Stimulated activated CD4-positive, alpha-beta T cell treated with anti-CD3 and anti-CD28 coated beads, Interleukin-4, amount 100 ng/mL, for 24 hours (primary cell): ENCODE measurements at places on chromosomes 5 and 9.

DNA sequence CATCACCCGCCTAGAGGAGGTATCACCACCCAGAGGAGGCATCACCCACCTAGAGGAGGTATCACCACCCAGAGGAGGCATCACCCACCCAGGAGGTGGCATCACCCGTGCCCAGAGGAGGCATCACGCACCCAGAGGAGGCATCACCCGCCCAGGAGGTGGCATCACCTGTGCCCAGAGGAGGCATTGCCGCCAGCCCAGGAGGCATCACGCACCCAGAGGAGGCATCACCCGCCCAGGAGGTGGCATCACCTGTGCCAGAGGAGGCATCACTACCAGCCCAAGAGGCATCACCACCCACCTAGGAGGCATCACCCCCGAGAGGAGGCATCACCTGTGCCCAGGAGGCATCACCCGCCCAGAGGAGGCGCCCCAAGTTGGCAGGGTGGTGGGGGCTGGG lies 2.6 kb downstream of the NOTCH1 start:
- DNase-seq, result no peak

GRCh38 chr9:114844766-114845165 lies 38.9 kb upstream of the TNFSF15 start:
- no peak for DNase-seq

DNA sequence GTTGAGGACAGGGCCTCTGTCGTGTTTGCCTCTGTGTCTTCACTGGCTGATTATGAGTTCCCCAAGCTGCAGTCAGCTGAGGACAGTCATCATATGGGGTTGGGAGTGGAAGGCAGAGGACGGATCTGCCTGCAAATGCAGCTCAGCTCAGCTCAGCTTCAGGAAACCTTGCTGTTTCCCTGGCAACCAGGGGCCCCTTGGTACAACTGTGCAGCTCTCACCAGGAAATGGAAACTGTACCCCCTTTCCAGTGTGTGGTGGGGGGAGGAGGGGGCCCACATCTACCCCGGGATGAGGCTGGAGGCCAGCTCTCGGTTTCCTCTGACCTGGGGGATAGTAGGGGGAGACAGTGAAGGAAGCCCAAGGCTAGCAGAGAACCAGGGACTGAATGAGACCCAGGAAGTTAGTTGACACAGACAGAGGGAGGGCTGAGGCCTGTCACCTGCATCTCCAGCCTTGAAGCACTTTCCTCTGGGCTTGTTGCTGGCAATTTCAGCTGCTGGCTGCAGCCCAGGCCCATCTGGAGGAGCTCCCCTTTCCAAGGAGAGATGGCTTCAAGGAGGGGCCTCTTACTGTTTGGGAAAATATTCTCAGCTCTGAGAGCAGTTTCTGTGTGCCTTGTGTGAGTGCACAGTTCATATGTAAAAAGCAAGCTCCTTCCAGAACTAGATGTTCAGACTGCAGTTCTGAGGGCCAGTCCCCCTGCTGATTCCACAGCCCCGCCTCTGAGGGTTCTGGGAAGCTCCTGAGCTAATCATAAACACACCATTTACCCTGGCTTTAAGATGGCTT lies 6.9 kb downstream of the ANXA6 start:
- peak; percentile 68 for DNase-seq

DNA sequence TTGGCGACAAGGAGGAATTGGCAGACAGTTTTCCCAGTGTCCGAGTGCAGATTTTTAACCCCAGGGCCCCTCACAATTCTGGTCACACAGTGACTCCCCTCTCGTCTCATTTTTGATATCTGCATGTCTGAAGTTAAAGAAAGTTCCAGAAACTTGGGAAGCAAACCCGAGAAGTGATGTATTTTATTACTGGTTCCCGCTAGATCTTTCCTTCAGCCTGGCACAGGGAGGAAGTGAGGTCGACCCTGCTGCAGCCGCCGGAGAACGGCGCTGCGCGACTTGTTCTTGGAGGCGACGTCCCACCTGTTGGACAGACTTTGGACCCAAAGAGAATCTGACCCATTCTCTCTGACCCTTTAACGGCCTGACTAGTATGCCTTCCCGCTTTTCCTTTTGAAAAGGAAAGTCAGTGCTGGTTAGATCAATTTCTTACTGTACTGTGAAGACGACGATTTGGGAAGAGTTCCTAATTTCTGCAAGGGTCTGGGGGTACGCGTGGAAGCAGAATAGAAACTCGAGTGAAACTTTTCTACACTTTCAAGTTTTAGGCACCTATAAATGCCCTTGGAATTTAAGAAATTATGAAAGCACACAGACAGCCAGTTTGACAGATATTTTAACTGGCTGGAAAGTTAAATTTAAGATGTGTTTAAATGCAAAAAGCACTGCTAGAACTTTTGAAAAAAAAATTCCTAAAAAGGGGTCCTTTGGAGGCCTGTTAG lies 744 bp downstream of the OTULIN start:
- DNase-seq, result peak; percentile 32

DNA sequence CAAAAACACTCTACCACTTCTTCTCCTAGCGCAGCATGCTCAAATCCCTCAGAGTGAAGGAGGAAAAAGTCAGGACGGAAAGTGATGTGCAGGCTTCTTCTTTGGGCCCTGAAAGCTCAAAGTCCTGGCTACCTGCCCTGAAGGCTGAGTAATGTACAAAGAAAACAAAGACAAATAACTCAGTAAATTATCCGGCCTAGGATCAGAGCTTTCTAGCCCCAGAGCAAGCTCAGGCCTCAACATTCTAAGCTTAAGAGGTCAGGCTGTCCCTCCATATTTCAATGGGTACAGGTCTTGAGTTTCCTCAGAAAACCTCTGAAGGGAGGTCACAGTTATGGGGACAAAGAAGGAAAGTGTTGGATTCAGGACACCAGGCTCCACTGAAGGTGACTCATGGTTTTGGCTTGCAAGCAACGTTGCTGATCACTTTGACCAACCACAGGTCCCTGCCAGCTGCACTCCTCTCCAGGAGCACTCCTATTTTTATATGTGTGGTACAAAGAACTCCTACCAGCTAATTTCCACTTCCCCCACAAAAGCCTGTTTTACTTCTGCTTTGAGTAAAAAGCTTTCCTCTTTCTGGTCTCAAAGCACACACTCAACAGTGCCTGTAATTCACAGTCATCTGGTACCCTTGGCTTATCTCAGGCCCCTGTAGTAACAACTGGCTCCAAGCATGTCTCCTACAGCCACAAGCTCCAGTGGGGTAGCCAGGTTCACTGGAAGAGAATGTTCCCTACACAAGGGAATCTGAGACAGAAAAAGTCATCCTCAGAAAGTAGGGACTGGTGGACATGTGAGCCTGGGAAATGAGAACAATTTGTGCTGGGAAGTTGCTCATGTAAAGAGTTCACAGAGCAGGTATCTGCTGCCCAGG lies 115.7 kb downstream of the UGCG start:
- DNase-seq, result peak; percentile 14

DNA sequence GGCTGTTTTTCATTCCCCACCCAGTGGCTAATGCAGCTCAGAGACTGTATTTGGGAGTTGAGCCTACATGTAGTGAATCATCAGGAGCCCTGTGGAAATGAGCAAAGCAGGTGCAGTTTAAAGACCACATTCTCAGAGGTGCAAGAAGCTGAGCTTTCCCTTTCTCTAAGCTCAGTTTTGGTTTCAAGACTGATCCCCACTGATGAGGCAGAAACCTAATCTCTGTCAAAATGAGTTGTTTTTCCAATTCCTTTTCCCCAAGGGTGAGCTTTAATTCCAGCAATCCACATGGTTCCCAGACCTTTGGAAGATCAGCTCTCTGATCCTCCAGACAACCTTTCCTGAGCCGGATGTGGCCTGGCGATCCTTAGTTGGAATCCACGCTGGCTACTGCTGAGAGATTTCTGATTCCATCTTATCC lies 420.5 kb downstream of the EBF1 start:
- DNase-seq, result no peak
